ENCODE measurements at places on chromosomes 5 and 9.

GRCh38 chr5:159286420-159287035 lies 23.4 kb downstream of the UBLCP1 start:
- DNase-seq = no peak

DNA sequence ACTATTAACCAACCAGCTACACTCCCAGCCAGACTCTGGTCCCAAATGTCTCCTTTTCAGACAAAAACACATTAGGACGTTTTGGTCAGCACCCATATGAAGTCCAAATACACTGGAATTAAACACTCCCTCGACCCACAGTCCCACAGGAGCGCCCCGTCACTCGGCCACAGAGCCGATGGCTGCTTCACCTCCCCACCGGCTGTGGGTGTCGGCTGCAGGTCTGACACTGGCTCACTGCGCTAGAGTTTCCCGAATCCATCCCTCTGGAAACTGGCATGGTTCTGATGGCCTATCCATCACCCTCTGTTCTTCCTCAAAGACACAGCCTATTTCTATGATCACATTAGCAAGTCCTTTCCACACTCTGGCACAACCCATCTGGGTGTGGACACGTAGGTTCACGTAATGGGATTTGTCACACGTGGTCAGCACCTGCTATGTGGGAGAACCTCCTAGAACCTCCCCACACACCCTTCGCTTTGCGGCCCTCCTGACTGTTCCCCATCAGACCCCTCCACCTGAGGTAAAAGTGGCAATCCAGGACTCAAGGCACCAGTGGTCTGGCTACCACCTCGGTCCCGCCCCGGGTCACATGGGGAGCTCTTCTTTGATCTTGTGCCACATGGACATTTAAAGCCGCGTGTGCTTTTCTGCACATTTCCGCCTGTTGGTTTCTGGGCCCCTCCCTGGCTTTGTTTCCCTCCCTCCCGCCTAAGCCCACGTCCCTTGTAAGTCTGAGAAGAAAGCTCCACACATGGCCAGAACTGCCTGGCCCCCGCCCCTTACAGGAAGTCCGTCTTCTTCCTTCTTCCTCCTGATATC lies 131.1 kb upstream of the PHYKPL start:
- DNase-seq = no peak

- DNase-seq = no peak
Measured at GRCh38 chr9:89037891-89038290, 46.6 kb downstream of the S1PR3 start.

GRCh38 chr9:123835821-123836220 lies 94.1 kb downstream of the DENND1A start:
- no peak for DNase-seq

GRCh38 chr5:3778000-3778550 lies 182.4 kb downstream of the IRX1 start:
- no peak for DNase-seq

Measured in endothelial cell (in vitro differentiated cells).